ENCODE measurements at places on chromosomes 4 and X.
A peak's percentile ranks its signal among the peaks of the same experiment; 100 is the strongest.

DNA sequence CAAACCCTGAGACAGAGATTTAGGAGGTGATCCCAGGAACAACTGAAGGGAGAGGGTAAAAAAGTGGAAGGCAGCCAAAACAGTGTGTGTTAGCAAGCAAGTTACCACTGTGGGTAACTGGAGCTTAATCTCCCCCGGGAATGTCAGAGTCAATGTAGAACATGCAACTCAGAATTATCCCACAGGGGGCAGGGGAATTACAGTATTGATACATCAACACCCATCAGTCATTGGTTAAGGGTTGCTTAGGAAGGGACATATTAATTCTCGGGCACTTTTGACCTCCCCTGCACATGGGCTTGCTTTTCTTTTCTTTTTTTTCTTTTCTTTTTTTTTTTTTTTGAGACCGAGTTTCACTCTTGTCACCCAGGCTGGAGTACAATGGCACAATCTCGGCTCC, 29.3 kb downstream of the CXorf58 start:
- DNase-seq: peak; percentile 2

DNA sequence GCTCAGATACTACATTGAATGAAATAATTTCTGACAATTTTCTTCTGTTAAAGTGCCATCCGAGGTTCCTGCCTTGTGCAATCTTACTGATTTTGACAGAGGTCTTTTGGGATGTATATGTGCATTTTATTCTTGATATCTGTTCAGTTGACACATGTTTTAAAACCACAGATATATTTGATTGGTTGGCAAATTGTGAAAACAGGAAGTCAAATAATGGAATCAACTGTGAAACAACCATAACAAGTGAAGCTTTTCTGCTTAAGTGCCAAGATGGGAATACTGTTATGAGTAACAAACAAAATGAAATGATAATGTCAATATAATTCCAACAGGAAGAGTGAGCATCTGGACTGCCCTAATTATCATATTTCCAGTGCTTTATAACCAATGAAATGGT, 84.9 kb upstream of the TET2 start:
- DNase-seq: no peak

DNA sequence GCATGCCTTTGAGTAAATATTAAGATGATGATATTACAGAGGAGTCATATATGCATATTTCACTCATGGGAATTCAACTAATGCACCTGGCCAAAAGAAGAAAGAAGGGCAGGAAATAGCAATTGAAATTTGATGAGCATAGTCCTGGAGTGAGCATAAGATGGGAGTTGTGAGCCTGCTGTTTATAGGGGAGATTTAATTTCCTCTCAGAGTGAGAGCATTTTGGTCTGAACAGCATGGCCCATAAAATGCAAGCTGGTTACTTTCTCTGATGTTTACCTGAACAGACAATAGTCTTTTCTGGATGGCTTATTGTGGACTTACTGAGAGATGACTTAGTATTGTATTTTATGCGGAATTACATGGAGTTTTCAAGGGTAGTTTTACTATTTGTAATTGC, 53.6 kb downstream of the FHIP1A start:
- DNase-seq: no peak

GRCh38 chr4:149845743-149846142, 30.1 kb upstream of the IQCM start:
- no peak for DNase-seq
